Effector memory CD4-positive, alpha-beta T cell (primary cell): ENCODE measurements at places on chromosomes 6 and 20.

DNA sequence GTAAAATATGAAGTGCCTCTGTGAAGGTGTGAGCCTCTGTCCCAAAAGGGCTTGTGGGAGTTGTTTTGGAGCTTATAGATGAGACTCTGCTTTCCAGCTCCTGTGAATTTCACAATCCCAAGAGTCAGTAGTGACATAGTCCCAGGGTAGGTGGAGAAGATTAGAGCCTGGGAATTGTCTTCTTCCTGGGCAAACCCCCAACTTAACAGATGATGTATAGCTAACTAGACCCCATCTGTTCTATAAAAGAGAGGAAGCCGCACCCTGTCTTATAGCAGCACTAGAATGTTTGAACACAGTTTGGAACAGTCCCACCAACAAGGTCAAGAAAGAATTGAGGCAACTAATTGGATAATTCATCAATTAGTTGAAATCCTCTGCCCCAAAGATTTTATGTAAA lies 294.7 kb downstream of the ZNF217 start:
- DNase-seq = no peak

DNA sequence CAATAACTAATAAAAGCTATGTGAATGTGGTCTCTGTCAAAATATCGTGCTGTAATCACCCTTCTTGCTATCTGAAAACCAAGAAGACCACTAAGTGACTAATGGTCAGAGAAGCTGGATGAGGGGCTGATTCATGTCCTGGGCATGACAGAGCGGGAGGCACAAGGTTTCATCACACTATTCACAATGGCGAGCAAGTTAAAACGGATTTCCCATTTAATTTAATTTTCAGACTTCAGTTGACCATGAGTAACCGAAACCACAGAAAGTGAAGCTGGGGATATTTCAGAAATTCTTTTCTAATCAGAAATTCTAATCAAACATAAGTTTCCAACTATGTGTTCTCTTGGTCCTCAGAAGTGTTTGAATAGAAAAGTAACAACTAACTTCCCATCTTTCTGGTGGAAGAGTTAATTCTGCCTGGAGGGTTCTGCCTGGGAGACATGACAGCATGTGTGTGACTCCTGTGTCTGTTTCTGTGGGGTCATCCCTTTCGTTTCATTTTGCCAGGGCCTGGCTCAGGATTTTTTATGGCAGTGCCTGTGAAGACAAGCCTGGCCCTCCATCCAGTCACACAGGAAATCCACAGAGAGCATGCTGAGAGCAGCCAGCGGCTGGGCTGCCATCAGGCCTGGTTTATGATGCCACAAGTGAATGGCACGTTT lies 98.9 kb downstream of the FAM120B start:
- DNase-seq = no peak

DNA sequence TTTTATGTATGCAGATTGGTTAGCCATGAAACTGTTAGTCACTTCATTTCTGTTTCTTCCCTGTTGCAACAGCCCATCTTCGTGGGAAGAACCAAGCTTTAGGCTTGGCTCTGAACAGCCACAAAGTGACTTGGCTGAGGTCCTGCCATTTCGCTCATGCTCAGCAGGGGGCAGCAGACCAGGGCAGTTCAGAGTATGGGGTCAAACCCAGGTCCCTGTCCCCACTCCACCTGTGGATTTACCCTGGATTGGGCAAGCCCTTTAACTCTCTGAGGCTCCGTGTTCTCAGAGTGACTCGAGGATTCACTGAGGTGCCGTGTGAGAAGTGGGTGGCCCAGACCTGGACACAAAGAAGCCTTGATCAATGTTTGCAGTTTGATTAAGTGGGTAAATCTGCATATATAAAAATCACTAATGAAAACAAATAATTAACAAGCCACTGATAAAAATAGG lies 19.8 kb upstream of the MAP1LC3A start:
- DNase-seq = peak; percentile 33

GRCh38 chr20:63290136-63290676 lies 2.8 kb upstream of the COL20A1 start:
- no peak for DNase-seq

DNA sequence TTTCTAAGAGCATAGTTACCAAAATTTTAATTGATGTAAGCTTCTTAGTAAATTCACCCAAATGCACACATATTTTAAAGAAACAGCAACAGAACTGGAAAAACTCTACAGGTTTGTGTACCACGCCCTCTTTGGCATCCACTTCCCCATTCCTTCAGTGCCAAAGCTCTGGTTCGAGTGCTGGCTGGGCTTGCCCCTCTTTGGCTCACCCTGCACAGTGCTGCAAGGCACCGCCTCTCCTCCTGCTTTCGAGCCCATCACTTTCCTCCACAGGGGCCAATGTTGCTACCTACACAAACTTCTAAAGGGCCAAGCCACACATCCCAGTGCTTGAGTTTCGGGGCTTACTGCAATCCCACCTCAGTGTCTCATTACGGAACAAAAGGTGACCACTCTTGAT lies 9.6 kb downstream of the LRP11 start:
- DNase-seq = no peak

DNA sequence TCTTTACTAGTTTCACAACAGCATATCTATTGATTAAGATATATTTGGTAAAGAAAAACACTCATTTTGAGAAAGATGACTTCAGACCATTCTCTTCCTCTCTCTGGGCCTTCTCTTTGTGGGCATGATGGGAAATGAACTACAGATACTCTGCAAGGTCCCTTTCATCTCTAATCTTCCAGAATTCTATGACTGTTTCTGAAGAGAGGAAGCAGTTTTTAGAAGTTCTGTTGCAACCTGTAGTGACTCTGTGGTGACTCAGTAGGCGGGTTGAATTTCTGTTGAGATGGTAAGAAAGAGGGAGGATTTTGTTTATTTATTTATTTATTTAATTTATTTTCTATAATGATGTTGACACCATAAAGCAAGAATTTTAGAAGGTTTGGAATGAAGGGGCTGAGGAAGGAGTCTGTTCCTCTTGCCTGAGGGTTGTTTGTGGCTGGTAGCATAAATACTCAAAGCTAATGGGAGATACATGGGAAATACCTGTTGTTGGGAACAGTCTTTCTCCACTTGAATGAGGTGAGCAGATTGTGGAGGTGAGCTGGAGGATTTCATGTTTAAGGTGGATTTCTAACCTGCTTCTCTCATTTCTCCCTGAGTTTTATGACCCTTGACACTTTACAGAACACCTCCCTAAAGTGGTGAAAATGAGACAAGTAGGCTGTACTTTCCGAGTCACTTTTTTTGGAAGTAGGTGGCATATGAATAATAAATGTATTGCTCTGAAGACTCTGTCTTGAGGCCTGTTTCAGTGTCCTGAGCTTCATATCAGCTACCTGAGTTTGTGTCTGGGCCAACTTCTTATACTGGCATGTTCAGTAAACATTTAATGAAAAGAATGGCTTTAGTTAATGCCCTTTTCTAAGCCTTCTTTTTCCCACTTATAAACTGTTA lies 15.0 kb downstream of the ACSS2 start:
- no peak for DNase-seq

DNA sequence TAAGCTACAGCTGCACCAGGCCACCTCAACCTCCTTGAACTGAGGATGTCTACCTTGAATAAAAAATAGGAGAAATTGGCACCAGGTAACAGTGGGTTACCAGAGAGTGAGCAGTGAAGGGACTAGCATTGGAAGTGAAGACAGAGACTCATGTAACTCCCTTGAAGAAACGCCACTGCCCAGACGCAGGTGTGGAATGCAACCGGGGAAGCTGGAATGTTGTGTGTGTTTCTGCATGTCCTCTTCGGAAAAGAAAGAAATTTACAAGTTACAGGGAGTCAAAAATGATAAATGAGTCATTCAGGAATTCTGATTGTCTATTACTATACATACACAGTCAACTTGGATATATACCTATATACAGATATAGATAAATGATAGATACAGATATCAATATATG lies 514.7 kb upstream of the AGPAT4 start:
- DNase-seq = no peak

- DNase-seq = no peak
Observed at GRCh38 chr20:23456409-23456808, 3.7 kb upstream of the CST11 start.

DNA sequence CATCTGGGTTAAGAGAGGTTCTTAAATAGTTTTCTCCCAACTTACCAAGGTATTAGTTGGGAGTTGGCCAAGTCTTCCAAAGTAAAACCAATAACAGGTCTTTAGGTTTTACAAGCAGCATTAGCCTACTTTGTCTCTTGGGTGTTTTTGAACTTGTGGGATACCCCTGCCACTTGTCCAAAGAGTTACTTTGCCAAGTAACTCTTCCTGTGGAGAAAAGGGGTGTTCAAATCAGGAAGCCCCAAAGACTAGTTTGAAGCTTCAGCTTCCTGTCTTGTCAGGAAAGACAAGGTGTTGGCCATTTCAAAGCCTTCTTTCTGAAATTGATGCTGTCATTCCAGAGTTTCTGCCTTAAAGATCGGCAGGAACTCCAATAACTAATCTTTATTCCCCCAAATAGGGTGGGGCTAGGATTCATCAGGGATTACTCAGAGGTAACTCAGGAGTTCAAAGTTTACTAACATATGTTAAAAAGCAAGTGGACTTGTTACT lies 822 bp downstream of the RAB22A start:
- no peak for DNase-seq

- DNase-seq = no peak
Observed at GRCh38 chr6:53330137-53330536, 18.6 kb downstream of the ELOVL5 start.

GRCh38 chr6:87837444-87837843 lies 135.4 kb upstream of the AKIRIN2 start:
- DNase-seq = no peak

- no peak for DNase-seq
Observed at GRCh38 chr20:3847429-3847940, 851 bp downstream of the MAVS start.

GRCh38 chr6:163712566-163712961 lies 298.0 kb downstream of the QKI start:
- no peak for DNase-seq

- DNase-seq = no peak
Observed at GRCh38 chr20:45611054-45611453, 18.5 kb upstream of the WFDC10A start.

- no peak for DNase-seq
Observed at GRCh38 chr6:170248111-170248805, 42.6 kb downstream of the DLL1 start.
